NCI-H345 (cell line): ENCODE measurements at places on chromosomes 2 and 18.

- DNase-seq: no peak
Observed at GRCh38 chr2:181814057-181814491, 77.5 kb upstream of the ITPRID2 start.

DNA sequence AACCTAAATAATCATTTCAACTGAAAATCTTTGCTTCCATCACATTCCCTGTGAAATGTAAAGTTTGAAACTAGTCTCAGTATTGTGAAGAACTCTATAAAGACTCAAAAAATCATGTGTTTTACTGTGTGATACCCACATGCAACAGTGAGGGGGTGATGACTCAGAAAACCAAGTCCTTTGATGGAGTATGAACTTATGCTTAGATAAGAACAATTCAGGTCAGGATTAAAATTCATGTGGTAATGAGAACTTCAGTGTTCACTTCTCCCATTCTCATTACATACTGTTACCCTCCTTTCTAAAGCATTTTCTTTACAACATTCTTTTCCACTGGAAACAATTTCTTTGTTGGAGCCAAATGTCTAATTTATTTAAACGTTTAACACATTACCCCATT, 360.2 kb downstream of the FSIP2 start:
- no peak for DNase-seq

DNA sequence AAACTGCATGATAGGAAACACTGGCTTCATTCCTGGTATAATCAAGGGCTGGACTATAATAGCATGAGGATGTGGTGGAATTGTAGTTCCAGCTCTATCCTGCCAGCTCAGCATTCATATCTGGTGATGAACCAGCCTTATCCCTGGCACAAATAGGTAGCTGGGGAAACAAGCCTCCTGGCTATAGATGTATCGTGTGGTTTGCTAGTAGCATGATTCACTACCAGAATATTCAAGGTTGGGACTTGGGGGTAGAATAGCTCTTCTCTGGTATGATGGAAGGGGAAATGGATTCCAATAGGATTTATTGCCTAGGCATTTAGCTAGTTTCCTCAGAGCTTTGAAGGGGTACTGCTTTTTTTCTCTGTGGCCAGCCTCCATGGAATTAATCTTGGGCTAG, 532.8 kb downstream of the FBXO15 start:
- DNase-seq: no peak

GRCh38 chr2:119071476-119071875, 87.1 kb downstream of the C1QL2 start:
- DNase-seq: no peak

DNA sequence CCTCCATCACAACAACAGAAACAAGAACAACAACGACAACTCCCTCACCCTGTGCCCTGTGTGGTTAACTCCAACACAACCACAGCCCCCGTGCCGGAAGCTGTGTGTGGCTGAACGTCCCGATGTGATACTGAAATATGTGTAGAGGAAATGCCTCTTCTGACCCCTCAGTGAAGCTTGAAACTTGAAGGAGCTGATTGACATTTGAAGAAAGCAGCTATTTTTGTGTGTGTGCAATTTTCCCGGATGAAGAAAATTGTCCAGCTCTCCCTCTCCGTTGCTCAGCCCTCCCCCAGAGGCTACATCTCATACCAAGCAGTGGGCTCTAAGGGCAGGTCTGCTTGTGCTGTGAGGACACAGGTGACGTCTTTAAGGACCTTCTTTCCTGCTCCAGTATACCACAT, 173.8 kb downstream of the ICOS start:
- no peak for DNase-seq

DNA sequence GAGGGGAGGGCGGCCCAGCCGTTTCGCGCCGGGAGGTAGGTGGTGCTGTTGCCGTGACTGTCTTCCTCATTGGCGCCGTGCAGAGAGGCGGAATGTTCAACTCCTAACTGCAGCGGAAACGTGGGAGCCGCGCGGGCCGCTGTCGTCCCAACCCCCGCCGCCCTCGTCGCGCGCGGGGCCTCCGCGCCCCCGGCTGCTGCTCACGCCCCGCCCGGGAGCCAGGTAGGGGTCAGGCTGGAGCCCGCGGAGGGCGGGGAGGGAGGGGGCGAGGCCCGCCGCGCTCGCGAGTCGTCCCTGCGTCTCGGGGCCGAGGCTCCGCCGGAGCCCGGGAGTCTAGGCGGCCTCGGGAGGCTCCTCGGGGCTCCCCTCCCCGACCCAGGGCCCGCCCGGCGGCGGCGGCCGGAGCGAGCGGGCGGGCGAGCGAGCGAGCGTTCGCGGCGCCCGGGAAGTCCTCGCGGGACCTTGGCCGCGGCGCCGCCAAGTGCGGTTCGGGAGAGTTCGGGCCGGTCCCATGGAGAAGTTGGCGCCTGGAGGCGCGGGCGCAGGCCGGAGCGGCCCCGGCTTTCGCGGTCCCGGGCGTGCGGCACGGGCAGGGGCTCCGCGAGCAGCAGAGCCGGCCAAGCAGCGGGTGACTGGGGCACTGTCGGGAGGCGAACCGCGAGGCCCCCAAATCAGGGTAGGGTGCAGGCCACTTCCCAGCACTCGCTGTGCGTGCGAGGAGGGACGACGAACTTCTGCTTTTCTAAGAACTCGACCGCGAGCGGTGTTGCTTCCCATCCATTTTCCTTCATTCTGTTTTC, at the start of gene MAP3K20:
Gene MAP3K20 (plus strand): TSS at position 66 of the 800 bp plus-strand sequence. CDS start 15,186 bp downstream, outside the sequence.
- DNase-seq: peak; percentile 50

GRCh38 chr18:2916184-2916583, 69.4 kb downstream of the EMILIN2 start:
- DNase-seq: no peak

DNA sequence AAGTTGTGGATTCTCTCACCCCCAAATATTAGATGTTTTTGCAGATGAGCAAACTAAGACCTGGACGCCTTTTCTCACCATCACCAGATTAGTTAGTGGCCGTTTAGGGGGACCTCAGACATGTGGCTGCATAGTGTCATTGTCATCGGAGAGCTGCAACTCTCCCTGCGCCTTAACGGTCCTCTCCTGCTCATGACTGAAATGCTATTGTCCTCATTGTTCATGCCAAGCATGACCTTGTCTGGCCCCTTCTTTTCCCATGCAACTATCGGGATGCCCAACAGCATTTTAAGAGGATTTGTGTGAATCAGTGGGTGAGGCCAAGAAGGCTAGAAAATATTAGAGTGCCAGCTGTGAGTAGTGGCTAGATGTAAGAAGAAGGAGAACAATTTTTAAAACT, 174.2 kb downstream of the SOCS6 start:
- DNase-seq: no peak

- DNase-seq: no peak
Observed at GRCh38 chr2:23673830-23674679, 252.9 kb downstream of the ATAD2B start.

GRCh38 chr2:156411835-156412234, 24.3 kb upstream of the GPD2 start:
- no peak for DNase-seq

GRCh38 chr18:64444819-64445218, 295.9 kb upstream of the LINC00305 start:
- no peak for DNase-seq

GRCh38 chr2:86199834-86200177, 549 bp downstream of the MRPL35 start:
- no peak for DNase-seq

DNA sequence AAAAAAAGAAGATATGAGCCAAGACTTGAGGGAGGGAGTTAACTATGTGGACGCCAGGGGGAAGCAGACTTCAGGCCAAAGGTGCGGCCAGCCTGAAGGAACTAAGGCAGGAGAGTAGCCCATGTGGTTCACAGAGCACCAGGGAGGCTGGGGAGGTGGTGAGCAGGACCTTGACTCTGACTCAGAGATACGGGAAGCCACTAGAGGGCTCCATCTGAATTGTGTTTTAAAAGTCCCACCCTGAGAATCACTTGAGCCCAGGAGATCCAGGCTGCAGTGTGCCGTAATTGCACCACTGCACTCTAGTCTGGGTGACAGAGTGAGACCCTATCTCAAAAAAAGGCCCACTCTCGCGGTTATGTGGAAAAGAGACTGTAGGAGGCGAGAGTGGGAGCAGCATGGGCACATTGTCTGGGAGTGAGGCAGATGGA, 12.3 kb downstream of the CEP192 start:
- no peak for DNase-seq

GRCh38 chr2:184367211-184367610, 231.1 kb upstream of the ZNF804A start:
- no peak for DNase-seq

GRCh38 chr2:64786343-64787018, 132.8 kb upstream of the SERTAD2 start:
- DNase-seq: no peak
